Myocyte (in vitro differentiated cells): ENCODE measurements at places on chromosomes 7 and 10. TPM values are rescaled to one million over a fixed set of nuclear protein-coding genes. Genes with fewer than 3 reads are reported as not detected.

TMEM196 gene
- total RNA-seq, result not detected in 2 replicates

UPK3B gene
- 0.24 and 0.68 TPM in 2 replicates for total RNA-seq

SPDYE2 gene
- not detected in 2 replicates for total RNA-seq

TPST1 gene
- 37.3 and 48.2 TPM in 2 replicates for total RNA-seq

SLC26A3 gene
- total RNA-seq, result not detected in 2 replicates

NEUROD6 gene
- total RNA-seq, result not detected in 2 replicates

ACSL5 gene
- 0.52 and 0.88 TPM in 2 replicates for total RNA-seq

MYL7 gene
- not detected in 2 replicates for total RNA-seq

WNT2 gene
- not detected in 2 replicates for total RNA-seq

TCF7L2 gene
- 1.4 and 2.4 TPM in 2 replicates for total RNA-seq

CTAGE8 gene
- total RNA-seq, result not detected in 2 replicates

KCND2 gene
- total RNA-seq, result 2.7 and 5.8 TPM in 2 replicates

GRM3 gene
- 0.05 TPM in 1 of 2 replicates, not detected in the other for total RNA-seq

CCDC172 gene
- not detected in 2 replicates for total RNA-seq

PSMA2 gene
- total RNA-seq, result 145 and 162 TPM in 2 replicates

CFAP46 gene
- total RNA-seq, result not detected in 2 replicates

BTBD16 gene
- total RNA-seq, result 1.2 TPM in 1 of 2 replicates, not detected in the other

RHBDD2 gene
- total RNA-seq, result 83.4 and 107 TPM in 2 replicates

GRCh38 chr7:151789380-151789947, 87.5 kb downstream of the PRKAG2 start:
- DNase-seq, result no peak

DNA sequence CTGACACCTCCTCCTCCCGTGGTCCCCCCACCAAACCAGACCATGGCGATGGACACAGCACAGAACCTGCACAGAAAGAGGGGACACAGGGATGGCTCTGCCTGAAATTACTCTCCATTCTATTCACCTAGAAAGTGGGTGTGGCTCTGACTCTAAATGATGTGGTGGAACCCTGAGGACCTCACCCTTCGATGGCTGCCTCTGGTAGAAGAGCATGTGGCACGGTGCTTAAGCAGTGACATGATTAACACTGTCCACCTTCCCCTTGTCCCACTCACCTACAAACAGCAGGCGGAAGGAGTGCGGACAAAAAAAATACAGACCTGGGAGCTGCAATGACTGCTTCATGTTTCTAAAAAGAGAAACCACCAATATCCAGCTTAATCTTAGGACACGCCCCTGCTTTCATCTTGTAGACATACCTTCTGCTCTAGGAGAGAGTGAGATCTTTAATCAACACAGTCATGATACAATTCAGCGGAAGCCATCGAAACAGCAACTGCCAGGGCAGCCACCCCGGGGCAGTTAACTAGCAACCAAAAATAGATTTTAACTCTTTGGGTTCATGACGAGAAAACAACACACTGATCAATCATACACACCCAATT, 11.4 kb downstream of the JCAD start:
- DNase-seq, result no peak

- no peak for DNase-seq
Measured at GRCh38 chr7:151823566-151824372, 53.1 kb downstream of the PRKAG2 start.

GRCh38 chr10:119254335-119254734, 47.0 kb downstream of the GRK5 start:
- DNase-seq, result peak; percentile 53

GRCh38 chr10:7436490-7437100, 25.8 kb upstream of the SFMBT2 start:
- DNase-seq, result no peak

DNA sequence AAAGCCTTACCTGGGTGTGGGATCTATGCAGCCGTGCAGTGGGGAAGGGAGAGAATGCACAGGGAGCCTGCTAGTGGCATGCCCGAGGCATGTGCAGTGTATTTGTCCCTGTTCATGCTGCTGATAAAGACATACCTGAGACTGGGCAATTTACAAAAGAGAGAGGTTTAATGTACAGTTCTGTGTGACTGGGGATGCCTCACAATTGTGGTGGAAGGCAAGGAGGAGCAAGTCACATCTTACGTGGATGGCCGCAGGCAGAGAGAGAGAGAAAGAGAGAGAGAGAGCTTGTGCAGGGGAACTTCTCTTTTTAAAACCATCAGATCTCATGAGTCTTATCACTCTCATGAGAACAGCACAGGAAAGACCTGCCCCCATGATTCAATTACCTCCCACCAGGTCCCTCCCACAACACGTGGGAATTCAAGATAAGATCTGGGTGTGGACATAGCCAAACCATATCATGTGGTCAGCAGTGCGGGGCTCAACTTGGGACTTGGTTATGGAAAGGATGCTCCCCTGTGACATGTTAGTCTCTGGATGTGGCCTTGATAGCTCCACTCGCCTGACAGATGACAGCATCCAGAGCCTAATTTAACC, 128.9 kb downstream of the DOCK1 start:
- DNase-seq, result no peak

DNA sequence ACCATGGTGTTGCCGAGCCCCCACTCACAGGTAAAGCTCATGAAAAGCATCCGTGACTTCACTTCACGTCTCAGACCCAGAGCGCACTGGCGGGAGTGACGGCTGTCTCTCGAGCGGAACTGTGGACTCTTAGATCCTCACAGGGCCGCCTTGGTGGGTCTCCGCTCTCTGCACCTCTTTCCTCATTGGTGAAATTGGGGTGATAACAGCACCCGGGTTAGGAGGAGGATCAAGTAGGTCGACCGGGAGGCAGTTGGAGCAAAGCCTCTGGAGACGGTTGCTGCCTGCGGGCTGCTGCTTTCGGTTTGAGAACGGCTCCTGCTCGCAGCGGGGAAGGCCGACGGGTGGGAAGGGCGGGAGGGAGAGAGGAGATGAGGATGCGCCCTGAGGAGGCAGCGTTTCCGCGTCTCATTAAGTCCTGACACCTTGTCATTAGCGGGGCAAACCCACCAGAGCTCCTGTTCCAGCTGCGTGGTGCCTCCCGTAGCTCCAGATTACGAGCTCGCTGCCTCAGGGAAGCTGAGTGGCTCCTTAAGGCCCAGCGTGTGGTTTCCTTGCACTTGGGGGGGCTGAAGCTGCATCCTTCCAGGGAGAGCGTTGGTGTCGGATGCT, 51.9 kb upstream of the CFAP46 start:
- DNase-seq, result no peak

DNA sequence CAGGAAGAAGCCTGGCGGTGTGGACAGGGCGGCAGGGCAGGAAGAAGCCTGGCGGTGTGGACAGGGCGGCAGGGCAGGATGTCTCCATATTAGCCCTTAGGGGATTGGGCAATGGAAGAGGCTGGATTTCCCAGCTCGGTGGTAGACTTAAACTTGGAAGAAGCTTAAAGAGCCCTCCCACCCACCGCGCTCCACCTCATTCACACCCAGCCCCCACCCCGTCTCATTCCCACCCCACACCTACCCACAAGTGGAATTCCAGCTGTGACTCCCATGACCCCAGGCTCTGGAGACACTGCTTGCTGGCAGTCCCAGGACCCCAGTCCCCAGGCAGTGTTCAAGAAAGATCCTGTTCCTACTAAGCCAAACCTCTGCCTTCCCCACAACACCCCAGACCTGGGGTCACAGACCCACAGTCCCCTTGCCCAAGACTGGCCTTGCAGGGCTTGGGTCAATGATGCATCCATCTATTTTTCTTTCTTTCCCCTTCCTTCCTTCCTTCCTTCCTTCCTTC, 34.0 kb downstream of the SPDYE6 start:
- no peak for DNase-seq

GRCh38 chr7:120273476-120273975, 551 bp downstream of the KCND2 start:
- peak; percentile 45 for DNase-seq

DNA sequence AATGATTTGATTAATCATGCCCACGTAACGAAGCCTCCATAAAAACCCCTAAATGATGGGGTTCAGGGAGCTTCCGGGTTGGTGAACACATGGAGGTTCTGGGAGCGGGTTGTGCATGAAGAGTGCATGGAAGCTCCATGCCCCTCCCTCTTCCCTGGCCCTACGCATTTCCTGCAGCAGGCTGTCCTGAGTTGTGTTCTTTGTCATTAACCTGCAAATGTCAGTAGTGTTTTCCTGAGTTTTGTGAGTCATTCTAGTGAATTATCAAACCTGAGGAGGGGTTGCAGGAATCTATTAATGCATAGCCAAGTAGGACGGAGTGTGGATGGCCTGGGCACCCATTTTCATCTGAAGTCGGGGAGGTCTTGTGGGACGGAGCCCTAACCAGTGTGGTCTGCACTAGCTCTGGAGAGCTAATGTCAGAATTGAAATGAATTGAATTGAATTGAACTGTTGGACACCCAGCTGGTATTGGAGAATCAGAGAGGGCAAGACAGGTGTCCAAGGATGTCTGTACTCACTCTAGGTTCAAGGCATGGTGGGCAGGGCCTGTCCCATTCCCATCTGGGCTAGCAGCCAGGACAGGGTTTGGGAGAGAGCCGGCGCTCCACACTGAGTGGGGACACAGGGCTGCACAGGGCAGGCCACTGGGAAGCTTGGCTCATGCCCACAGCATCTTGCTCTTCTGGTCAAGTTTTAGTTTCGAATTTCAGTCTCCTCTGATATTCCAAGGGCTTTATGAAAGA, 22.3 kb upstream of the ARHGAP22 start:
- no peak for DNase-seq

- no peak for DNase-seq
Measured at GRCh38 chr7:68173513-68173912, 1176.9 kb downstream of the TYW1 start.

GRCh38 chr10:4033341-4033896, 248.4 kb upstream of the KLF6 start:
- DNase-seq, result no peak

- DNase-seq, result no peak
Measured at GRCh38 chr10:70191972-70192305, 21.6 kb upstream of the SAR1A start.

GRCh38 chr7:39083781-39084180, 106.1 kb downstream of the POU6F2 start:
- DNase-seq, result no peak

DNA sequence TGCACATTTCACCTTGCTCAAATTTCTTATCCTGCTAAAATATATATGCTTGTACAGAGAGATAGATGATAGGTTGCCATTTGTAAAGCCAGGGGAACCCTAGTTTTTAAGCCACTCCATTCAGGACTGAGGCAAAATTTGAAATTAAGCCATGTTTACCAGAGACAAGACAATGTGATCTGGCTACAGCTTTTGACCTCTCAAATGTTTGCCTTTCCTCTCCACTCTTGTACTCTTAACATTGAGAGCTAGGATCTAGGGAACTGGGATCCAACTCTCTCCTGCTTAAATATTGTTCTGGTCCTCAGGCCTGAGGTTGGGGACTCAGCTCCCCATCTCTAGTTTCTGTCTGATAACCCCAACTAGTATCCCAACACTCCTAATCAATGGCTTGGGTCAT, 15.9 kb downstream of the HYAL4 start:
- no peak for DNase-seq

- no peak for DNase-seq
Measured at GRCh38 chr10:104892879-104893617, 252.0 kb downstream of the SORCS3 start.

DNA sequence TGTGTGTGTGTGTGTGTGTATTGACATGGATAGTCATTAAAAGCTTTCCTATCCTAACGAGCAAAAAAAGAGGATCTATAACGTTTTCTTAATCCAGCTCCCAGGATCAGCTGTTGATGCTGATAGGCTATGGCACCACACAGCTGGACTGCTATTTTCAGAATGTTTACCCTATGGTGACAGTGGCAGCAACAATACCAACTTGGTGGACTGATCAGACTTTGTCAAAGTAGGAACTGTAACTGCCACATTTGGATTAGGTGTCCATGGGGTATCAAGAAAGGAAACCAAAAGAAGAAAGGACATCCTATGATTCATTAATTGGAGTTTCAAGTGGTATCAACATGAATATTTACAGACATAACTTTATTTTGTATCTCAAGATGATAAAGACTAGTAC, 2.7 kb upstream of the CLEC5A start:
- DNase-seq, result no peak

GRCh38 chr10:27687743-27688142, 57.9 kb downstream of the MKX start:
- DNase-seq, result no peak

DNA sequence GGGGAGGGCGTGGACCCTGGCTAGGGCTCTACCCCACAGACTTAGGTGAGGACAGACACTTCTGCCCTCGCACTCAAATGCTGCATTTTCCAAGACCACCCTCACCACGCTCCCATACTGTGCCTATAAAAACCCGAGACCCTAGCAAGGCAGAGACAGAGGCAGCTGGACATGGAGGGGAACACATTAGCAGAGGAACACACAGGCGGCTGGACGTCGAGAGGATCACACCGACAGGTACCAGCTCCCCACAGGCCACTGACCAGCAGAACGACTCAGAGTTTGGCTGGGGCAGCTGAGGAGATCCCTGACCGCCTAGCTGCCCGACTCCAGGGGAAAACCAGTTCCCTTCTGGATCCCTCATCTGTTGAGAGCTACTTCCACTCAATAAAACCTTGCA, 338.2 kb upstream of the SMIM30 start:
- no peak for DNase-seq

DNA sequence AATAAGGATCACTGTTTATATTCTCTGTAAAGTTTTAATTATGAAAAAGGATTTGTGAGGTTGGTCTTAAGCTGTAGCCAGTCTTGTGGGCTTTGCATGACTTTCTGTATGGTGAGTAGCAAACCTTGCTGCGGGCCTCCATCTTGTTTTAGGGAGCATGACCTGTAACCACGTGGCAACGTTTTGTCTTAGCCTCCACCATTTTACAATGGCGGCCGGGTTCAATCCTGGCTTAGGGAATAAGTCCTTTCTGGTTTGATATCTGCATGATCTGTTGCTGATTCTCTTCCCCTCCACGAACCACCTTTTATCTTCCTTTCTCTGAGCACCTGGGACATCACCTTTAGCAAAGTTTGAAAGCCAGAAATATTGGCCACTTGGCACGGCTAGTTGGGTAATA, 32.5 kb upstream of the OPTN start:
- no peak for DNase-seq

GRCh38 chr7:142889816-142890215, 4.3 kb upstream of the TRPV6 start:
- no peak for DNase-seq

DNA sequence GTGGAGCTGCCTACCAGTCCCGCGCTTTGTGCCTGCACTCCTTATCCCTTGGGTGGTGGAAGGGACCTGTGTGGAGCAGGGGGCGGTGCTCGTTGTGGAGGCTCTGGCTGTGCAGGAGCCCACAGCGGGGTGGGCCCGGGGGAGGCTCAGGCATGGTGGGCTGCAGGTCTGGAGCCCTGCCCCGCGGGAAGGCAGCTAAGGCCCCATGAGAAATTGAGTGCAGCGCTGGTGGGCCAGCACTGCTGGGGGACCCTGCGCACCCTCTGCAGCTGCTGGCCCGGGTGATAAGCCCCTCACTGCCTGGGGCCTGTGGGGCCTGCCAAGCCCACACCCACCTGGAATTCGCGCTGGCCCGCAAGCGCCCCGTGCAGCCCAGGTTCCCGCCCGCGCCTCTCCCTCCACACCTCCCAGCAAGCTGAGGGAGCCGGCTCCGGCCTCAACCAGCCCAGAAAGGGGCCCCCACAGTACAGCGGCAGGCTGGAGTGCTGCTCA, 859.6 kb upstream of the KCND2 start:
- DNase-seq, result no peak

GRCh38 chr10:43863270-43863669, 214.6 kb upstream of the ZNF32 start:
- DNase-seq, result no peak
